ENCODE measurements at places on chromosomes 7 and 10.

GRCh38 chr10:42734536-42734935, 48.1 kb upstream of the BMS1 start:
- no peak for DNase-seq

GRCh38 chr10:119754085-119754484, 28.2 kb downstream of the INPP5F start:
- DNase-seq = no peak

DNA sequence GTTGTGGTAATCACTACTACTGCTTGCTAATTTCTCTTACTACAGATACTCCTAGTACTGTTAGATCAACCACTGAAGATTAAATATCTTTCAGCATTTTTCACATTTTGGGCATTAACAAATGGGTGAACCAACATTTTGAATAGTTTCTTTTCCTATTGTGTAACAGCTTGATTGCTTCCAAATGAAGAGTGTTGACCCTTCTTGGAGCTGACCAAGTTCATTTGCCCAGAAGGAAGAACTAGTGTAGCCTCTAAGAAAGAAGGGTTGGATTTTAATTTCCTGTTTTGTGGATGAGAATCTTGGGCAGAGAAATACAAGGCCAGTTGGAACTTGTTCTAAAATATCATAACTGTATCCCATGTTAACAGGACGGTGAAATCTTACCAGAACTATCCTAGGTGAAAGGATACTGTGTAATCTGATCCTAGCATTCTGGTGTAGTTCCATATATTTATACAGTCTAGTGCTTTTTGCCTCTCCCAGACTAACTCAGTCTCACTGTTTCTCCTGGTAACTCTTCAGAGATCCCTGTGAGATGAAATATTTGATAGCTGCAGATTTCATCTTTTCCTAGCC, 37.3 kb downstream of the SND1 start:
- DNase-seq = no peak

GRCh38 chr7:1369916-1370657, 89.2 kb downstream of the MICALL2 start:
- peak; percentile 46 for DNase-seq

DNA sequence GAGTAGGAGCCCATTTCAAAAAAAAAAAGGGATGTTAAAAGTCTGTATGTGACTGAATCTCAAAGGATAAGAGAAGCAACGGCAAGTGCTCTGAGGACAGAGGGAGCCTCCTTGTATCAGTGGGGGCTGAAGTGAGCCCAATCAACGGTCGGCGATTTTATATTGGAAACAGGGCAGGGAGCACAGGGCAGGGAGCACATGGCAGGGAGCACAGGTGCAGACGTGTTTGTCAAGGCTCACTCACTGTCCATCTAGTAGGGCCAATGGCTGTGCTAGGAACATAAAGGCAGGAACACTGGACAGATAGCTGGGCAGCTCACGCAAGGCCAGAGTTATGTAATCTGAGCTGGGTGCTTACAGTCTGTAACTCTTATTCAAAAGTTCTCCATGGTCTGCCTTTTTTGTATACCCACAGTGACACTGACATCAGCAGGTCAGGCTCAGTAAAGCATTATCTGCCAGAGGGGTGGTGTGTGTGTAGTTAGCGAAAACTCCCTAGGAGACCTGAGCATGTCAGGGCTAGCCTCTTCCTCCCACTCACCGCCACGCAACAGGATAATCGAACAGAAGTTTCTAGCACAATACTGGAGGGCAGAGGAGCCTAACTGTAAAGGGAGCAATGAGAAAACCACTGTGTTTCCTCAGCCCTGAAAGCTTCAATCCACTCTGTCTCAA, 15.4 kb downstream of the AKR1B1 start:
- no peak for DNase-seq

- DNase-seq = no peak
Measured at GRCh38 chr7:24972166-24972477, 7.9 kb downstream of the OSBPL3 start.

DNA sequence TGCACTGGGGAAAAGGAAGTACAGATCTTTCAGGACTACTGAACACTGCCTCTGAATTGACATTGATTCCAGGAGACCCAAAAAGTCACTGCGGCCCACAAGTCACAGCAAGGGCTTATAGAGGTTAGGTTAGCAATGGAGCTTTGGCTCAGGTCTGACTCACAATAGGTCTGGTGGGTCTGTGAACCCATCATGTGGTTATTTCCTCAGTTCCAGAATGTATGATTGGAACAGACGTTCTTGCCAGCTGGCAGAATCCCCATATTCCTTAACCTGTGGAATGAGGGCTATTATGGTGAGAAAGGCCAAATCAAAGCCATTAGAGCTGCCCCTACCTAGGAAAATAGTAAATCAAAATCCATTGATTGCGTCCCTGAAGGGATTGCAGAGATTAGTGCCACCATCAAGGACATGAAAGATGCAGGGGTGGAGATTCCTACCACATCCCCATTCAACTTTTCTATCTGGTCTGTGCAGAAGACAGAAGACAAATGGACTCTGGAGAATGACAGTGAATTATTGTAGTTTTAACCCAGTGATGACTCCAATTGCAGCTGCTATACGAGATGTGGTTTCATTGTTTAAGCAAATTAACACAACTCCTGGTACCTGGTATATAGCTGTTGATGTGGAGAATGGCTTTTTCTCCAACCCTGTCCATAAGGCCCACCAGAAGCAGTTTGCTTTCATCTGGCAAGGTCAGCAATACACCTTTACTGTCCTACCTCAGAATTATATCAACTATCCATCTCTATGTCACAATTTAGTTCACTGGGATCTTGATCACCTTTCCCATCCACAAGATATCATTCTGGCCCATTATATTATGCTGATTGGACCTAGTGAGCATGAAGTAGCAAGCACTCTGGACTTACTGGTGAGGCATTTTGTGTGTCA, 44.5 kb upstream of the PIK3CG start:
- DNase-seq = no peak

- DNase-seq = no peak
Measured at GRCh38 chr7:100888988-100889750, at the start of gene UFSP1. UFSP1 (minus strand) TSS chr7:100889715; CDS start chr7:100889271, 444 bp downstream.

DNA sequence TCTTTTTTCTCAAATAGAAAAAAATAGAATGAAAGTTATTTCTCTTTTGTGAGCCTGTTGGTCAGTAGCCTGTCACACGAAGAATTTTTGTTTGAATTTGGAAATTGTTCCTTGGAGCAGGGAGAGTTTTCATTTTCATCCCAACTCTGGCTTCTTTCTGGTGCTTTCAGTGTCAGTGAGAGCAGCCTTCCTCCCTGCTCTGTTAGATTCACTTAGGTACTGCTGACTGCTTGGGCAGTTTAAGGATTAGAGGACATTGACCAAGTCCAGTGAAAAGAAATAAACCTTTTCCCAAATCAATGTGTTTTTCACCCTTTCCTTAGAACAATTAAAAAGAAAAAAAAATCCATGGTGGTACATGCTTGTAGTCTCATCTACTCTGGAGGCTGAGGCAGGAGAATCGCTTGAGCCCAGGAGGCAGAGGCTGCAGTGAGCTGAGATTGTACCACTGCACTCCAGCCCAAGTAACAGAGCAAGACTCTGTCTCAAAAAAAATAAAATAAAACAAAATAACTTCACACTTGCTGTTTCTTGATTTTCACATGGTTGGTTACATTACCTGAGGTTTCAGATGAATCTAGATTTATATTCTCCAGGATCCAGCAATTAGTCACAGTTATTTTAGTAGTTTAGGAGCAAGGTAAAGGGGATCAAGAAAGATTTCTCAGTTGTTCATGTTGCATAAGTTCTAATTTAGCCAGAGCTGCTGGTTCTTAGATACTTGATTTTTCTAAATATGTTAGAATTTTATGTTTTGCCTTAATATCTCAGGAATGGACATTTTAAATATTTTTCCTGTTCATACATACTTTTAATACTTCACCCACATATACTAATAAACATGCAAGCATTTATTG, 63.1 kb downstream of the ZNRF2 start:
- DNase-seq = no peak

DNA sequence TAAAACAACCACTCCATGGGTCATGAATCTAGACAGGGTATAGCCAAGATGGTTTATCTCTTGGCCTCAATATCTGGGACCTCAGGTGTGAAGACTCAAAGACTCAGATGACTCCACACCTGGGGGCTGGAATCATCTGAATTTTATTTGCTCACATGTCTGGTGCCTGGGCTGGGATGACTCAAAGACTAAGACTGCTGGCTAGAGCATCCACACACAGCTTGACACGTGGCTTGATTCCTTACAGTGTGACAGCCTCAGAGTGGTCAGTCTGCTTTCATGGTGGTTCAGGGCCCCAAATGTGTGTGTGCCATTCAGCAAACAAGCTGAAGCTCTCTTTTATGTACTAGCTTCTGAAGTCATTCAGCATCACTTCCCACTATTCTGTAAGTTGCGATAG, 333.7 kb downstream of the RNLS start:
- DNase-seq = no peak

GRCh38 chr10:6233725-6234277, 31.1 kb downstream of the PFKFB3 start:
- DNase-seq = no peak

GRCh38 chr10:29622382-29622922, 12.3 kb downstream of the SVIL start:
- DNase-seq = no peak

- no peak for DNase-seq
Measured at GRCh38 chr10:71952745-71953144, 11.4 kb upstream of the CHST3 start.

DNA sequence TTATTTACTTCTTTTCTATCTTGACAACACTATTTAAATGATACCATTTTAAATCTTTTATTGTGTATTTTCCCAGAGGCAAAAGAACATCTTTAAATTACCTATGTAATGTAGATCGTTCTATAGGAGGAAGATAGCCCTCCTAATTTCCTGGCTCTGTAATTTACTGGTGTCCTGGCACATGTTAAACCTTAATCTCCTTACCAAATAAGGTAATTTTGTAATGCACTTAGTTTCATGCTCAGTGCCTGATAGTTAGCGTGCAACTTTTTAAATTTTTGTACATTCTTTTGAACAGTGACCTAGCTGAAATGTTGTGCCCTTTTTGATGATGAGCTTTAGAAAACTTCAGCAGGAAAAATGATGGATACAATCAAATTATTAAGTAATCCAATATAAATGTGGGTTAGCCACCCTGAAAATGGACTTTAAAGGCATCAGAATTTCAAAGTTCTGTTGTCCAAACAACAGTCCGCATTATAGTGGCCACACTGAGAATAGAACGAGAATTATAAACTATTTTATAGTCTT, 81.4 kb downstream of the ABCB5 start:
- DNase-seq = no peak

DNA sequence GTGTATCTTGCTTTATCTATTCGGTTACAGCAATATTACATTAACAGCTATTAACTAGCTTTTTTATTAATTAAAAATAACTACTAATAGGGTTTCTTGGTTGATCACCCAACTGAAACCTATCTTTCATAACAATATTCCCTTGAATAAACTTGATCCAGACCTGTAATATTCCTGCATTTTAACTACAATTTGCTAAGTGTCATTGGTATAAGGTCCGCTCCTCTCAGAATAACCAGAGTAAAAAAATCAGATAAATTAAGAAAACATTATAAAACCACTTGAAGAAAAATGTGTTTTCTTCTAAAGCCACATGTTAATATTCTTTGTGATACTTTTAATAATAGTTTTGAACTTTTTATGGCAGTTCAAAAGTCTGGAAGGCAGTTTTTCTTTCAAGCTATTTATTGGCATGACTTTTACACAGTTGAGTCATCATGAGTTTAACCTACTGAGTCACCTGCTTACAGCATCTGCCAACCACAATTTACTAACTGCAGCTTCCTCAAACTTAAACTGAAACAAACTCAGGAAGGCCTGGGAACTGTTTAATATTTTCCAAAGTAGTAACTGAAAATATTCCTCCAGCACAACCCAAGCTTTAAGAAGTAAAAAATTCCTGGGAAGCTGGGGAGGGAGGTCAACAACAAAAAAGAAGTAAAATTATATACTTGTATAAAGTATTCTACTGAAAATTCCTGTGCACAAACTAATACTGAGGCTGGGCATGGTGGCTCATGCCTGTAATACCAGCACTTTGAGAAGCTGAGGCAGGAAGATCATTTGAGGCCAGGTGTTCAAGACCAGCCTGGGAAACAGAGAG, 103.2 kb downstream of the NRBF2 start:
- no peak for DNase-seq

GRCh38 chr10:124680675-124681074, 63.5 kb downstream of the FAM53B start:
- DNase-seq = no peak
